Tongue (tissue), 3 donors: ENCODE measurements at places on chromosomes 2 and 18. TPM values are rescaled to one million over a fixed set of nuclear protein-coding genes. Genes with fewer than 3 reads are reported as not detected.

The LONRF2 gene
- 5.1 TPM for total RNA-seq

The CD302 gene
- 24.5 TPM for total RNA-seq

The MPP4 gene
- total RNA-seq: 0.51 TPM

The STEAP3 gene
- total RNA-seq: 25.2 TPM

The ECEL1 gene
- total RNA-seq: 0.31 TPM

The HAAO gene
- total RNA-seq: 24.3 TPM

The DOK1 gene
- total RNA-seq: 8.4 TPM

The GALNT14 gene
- 5.6 TPM for total RNA-seq

The HSBP1L1 gene
- total RNA-seq: 2.9 TPM

The AKAIN1 gene
- total RNA-seq: not detected

- no peak for DNase-seq
These were observed 239.3 kb downstream of the PRKCE start for GRCh38 chr2:45890819-45891218.

DNA sequence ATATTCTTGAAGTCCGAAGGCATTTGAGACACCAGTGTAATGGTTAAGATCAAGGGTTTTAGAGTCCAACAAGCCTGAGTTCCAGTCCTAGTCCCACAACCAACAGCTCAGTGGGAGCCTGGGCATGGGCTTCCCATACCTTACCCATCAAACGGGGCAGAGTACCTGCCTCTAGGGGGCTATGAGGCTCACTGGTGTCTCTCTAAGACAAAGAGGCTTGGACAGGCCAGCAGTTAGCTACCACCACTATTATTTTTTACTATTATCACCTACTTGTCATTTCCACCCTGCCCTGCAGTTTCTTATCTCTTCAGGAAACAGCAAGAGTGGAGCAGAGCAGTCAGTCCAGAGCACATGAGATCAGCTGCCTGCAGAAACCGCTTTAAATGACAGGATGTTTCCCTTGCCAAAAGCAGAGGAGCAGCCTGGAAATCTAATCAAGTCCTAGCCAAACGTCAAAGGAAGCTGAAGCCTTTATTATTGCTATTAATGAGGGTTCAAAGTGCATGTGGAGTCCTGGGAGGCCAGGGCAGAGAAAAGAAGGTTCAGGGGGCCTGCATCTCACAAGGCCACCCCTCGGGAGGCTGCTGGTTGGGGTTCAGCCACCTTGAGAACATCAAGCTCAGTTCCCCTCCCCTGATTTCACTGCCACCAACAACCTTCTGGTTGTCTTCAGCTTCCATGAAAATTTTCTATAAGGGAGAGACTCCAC is 66.6 kb downstream of the STPG4 start:
- no peak for DNase-seq

DNA sequence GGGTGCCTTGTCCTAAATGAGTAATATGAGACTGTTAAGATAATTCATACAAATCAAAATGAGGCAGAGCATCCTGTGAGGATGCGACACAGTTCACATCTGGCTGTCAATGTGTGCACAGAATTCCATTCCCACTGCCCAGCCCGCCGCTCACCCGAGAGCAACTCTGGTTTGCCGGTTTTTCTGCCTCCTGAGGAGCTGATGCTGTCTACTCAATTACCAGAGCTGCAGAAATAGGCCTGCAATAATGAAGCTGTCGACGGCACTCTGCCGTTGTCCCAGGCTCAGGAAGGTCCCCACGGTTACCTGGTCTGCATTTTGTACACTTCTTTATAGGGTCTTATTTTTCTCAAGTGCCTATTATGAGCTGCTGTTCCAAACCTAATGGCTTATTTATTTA is 55.7 kb upstream of the LYPD1 start:
- no peak for DNase-seq

DNA sequence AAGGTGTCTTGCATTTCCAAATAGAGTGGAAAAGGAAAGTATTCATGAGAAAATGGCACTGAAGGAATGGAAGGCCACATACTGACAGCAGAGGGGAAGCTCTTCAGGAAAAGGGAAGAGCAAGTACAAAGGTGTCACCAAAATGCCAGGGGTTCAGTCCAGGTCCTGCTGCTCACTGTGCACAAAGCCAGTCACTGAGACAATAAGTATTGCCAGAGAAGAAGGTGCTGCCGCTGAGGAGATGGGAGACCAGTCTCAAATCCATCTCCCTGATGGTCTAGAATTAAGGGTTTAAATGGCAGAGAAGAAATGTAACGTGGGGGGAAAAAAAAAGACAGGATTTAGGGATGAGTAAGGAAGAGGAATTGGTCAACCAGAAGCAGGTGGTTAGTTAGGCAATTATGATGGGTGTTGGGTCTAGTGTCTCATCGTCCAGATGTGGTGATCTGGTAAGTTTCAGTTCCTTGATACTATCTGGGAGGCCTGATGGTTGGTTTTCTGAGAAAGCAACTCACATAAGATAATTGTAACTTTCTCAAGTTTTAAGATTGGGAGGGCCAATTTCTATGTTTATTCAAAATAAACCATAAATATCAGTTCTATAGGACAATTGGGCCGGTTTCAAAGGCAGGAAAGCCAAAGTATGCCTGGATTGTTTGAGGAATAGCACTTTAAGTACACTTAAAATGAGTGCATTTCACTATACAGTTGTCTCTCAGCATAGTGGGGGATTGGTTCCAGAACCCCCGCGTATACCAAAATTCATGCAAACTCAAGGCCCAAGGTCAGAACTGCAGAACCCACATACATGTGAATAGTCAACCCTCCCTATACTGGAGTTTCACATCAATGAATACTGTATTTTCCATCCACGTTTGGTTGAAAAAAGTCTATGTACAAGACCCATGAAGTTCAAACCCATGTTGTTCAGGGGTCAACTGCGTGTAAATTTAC is 109.1 kb upstream of the DNAJC10 start:
- no peak for DNase-seq

DNA sequence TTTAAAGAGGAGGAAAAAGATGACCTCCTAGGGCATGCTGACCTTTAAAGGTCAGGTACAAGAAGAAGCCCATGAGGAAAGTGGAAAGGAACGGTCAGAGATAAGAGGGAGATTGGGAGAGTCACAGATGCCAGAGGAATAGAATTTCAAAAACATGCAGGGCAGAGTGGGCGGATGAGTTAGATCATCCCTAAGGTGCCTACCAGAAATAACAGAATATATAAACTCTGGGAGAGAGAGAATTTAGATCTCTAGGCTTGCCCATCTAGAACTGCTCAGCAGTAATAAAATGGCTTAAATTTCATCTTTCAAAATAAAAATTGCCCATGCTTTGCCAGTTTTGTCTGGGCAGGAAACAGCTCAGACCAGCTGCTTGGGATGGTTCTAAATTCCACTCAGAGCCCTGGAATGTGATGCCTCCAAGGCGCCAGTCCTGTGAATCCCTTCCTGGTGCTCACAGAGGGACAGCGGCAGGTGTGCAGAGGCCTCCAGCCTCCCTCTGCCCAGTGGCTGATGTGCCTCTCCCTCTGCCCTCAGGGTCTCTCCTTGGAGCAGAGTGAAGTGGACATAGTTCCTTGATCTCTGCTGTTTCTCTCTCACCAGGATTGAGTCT is 130.9 kb downstream of the ANTXR1 start:
- peak; percentile 95 for DNase-seq

- no peak for DNase-seq
These were observed 5.0 kb upstream of the ZSWIM2 start for GRCh38 chr2:186853951-186854350.

DNA sequence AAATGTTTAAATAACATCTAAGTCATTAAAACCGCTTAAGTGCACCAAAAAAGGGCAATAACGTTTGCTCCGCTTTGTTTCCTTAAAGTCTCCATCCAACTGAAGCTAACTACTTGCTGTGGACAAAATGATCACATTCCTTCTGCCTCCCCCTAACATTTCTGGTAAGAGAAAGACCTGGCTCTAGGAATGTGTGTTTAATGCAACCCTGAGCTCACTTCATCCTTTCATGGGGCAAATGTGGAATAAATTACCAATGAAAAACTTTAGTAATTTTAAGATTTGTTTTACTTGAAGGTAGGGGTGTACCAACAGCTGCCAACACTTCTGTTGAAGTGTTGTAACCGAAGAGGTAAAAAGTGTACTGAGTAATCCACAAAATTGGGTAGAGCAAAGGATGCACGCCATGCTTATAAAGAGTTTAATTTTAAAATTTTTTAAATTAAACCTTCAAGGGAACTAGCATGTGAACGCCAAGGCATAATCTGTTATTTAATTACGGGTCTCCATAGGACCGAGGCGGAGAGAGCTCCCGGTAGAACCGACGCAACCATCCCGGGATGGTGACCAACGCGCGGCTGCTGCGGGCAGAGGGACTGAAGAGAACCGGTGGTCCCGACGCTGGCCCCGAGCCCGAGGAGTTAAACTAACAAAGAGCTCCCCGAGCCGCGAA is 1.1 kb downstream of the HNRNPLL start:
- peak; percentile 54 for DNase-seq

- DNase-seq: no peak
These were observed 219.5 kb downstream of the CLIP4 start for GRCh38 chr2:29334706-29335105.

DNA sequence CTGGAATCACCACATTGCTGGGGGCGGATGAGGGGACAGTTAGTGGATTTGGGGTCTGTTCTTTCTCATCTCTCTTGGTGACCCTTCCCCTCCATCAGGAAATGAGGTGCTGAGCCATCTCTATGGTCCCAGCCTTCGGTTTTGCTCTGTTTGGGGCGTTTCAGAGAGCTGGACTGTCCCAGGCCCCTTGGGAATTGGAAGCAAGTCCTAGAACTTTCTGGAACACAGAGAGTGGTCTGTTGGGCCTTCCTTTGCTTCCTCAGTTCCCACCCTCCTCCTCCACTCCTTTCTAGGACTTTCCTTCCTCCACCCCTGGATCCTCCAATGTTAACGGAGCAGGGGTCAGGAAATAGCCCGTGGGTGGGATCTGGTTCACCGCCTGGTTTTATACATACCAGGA is 17.0 kb downstream of the RRM2 start:
- DNase-seq: no peak

- DNase-seq: no peak
These were observed 63.9 kb downstream of the PPP4R1 start for GRCh38 chr18:9550429-9550828.

- DNase-seq: no peak
These were observed 4.1 kb downstream of the KCNF1 start for GRCh38 chr2:10915731-10916276.

GRCh38 chr2:73233932-73234832 is at the start of gene CCT7:
Gene CCT7 (plus strand): TSS chr2:73234308. CDS start chr2:73234379, 71 bp downstream.
- DNase-seq: peak; percentile 96

- peak; percentile 26 for DNase-seq
These were observed 32.2 kb downstream of the GPR39 start for GRCh38 chr2:132448771-132449170.

- DNase-seq: no peak
These were observed 33.8 kb downstream of the SDC1 start for GRCh38 chr2:20190876-20191713.

DNA sequence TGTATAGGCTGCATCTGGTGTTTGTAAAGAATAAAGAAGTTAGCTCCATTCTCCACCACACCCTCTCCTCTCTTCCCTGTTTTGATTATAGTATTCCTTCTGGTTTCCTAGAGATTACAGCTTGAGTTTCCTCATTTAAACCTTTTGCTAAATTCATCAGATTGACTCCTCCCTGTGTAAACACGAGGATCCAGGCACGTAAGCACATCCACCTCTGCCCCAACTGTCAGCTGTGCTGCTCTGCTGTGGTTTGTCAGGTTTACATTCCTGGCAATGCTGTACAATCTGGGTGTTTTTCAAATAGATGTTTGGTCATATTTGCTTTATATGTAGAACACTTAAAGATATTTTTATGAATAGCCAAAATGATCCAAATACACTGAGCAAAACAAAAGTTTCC is 302.8 kb downstream of the PTGR3 start:
- DNase-seq: peak; percentile 68

- no peak for DNase-seq
These were observed 403.2 kb upstream of the KLHL29 start for GRCh38 chr2:22981785-22982184.

DNA sequence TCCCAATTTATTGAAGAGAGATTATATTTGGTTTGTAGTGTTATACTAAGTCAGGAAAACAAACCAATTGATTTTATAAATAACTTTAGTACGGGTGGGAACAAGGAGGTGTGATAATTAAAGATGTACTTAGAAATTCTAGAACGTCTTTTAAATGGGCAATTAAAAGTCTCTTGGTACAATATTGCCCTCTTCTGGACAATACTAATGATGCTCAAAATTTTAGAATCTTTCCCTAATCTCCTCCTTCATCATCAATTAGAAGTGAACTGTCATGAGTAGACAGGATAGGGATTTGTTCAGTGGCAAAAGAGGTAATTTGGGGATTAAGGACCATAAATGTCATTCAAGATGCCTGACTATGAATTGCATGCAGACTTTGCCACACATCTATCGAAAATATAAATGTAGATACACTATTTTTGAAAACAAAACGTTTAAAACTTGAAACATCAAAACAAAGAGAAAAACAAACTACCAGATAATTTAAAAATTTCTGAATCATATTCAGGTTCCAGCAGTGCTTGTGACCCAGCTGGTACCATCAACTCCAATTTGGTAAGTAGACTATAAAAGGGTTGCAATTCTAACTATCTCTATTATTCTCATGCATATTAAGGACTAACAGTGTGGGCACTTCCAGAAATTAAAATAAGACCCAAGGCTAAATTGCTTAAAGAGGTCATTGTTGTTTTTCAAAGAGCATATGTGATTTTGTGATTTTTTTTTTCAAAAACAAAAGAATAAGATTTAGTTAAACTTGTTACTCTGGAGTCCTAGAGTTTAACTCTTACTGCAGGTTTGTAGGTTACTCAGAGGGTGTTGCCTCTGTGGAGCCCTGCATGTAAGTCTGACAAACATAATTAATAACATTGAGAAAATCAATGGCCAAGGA is 123.5 kb downstream of the LAMA3 start:
- peak; percentile 52 for DNase-seq
